ENCODE measurements at places on chromosomes 7 and 10.

DNA sequence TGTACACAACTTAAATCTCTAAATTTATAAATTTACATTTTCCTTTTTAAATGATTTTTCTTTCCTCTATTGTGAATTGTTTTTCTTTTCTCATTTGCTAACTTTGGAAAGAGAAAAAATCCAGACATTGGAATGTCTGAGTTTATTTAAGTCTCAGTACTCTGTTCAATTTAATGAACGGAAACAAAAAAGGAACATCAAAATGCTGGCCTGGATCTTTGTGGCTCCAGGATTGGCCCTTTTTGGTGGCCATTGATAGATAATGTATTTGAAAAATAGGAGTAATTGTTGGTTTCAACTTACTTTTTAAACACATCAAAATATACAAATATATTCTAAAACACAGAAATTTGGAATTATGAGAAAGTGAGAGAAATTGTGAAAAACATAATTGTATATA, 336.0 kb downstream of the SUGCT start:
- no peak for DNase-seq

GRCh38 chr10:29496341-29497162, 138.2 kb downstream of the SVIL start:
- peak; percentile 78 for DNase-seq

- no peak for DNase-seq
Measured at GRCh38 chr10:42850931-42851330, 68.3 kb downstream of the BMS1 start.

GRCh38 chr10:74754381-74754821, 72.0 kb upstream of the KAT6B start:
- DNase-seq = peak; percentile 57

- DNase-seq = no peak
Measured at GRCh38 chr7:35316549-35316948, 62.6 kb upstream of the TBX20 start.

- no peak for DNase-seq
Measured at GRCh38 chr10:64468219-64468618, 947.0 kb downstream of the REEP3 start.

DNA sequence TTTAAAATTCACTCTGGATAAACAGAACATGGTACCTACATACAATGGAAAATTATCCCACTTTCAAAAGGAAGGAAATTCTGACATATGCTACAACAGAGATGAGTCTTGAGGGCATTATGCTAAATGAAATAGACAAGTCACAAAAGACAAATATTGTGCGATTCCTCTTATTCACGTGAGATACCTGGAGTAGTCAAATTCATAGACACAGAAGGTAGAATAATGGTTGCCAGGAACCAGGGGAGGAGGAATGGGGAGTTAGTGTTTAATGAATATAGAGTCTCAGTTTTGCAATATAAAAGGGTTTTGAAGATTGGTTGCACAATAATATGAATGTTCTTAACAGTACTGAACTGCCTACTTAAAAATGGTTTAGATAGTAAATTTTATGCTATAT, 69.8 kb upstream of the WAC start:
- no peak for DNase-seq

DNA sequence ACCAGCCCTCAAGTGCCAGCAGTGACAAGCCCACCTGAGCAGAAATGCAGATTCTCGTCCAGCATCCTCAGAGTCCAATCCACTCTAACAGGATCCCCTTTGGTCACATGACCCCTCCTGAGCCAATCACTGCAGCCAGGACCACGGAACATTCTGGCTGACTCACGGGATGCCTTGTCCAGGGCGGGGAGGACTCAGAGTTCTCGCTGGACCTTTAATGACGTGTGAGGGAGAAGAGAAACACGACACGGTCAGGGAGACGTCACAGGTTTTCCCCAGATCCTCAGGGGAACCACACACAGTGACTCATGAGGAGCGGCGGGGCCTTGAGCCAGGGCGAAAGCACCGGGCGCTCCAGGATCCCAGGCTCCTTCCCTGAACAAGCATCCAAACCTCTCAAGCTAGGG, 155.7 kb downstream of the PTPRN2 start:
- DNase-seq = no peak

GRCh38 chr10:61904733-61905725, 3.5 kb downstream of the ARID5B start:
- DNase-seq = peak; percentile 58

DNA sequence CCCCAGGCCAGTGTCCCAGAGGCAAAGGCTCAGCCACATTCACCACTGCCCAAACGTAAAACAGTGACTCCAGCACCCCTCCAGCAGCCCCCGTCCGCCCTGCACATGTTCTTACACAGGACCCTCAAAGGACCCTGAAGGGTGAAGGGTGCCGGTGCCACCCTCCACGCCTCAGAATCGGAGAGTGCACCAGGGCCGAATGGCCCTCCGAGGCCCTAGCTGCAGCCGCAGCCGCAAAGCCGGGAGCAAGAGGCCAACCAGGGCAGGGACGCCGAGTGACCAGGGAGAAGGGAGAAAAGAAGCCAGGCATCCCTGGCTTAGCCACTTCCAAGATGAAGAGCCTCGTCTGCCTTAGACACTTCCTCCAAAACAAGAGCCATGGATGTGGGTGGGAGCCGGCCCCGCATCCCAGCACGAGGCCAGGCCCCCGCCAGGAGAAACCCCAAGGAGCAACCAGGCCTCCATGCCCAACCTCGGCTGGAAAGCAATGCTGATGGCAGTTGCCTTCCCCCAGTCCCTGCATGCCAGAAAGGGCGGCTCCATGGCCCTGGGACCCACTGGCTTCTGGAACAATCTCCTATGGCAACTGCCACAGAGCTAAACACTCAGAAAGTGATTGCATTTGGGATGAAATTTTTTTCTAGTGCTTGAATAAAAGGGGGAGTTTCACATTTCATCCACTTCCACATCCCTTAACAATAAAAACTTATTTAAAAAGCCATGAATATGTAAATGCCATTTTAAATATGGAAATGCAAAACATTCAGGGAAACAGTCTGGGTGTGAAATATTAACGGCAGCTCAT, 92.3 kb downstream of the MAD1L1 start:
- no peak for DNase-seq

- DNase-seq = no peak
Measured at GRCh38 chr10:86001521-86001920, 365.1 kb downstream of the GRID1 start.

- peak; percentile 85 for DNase-seq
Measured at GRCh38 chr7:2715341-2716231, 27.6 kb downstream of the AMZ1 start.

DNA sequence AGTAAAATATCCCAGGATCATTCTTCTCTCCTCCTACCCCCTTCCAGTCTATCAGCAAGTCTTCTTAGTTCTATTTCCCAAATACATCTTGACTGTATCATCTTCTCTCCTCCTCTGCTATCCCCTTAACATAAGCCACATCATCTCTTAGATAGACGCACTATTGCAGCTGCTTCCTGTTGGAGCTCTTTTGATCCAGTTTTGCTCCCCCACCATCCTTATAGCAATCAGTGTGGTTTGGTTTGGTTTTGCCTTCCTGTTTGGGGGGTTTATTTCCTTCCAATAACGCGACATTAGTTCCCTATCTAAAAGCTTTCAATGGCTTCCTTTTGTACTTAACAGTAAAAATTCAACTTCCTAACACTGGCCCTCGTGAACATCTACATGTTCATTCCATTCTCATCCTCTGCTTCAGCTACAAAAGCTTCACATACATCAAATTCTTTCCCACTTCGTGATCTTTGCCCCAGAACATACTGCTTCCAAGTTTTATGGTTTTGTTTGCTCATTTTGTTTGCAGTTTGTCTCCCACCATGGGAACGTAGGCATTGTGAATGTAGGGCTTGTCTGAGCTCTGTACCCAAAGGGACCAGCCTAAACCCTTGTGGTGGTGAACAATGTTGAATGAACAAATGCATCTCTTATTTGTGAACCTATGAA, 33.7 kb upstream of the PLXDC2 start:
- DNase-seq = no peak

GRCh38 chr7:16430133-16430532, 8.8 kb upstream of the CRPPA start:
- DNase-seq = no peak

DNA sequence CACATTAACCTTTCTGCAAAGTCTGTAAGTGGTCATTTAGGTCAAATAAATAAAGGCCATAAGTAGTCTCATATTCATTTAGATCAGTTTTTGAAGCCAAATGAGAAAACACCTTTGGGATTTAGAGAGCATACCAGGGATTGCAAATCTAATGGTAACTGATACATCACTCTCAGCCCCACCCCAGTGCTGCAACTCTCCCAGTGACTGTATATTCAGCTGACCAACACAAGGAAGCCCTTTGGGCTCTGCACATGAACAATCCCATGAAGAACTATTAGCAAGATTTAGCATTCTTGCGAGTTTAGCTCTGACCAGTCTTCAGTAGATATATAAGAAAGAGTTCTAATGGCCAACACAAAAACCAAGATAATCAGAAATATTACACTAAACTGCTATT, 252.3 kb downstream of the CSTF2T start:
- no peak for DNase-seq

- DNase-seq = no peak
Measured at GRCh38 chr7:87882151-87882937, 6.1 kb downstream of the DBF4 start.

- DNase-seq = no peak
Measured at GRCh38 chr7:36109013-36109627, 43.9 kb upstream of the EEPD1 start.

- DNase-seq = no peak
Measured at GRCh38 chr10:52466464-52466863, 152.4 kb downstream of the DKK1 start.

GRCh38 chr10:100522107-100522801, 2.6 kb upstream of the SEC31B start:
- DNase-seq = no peak

DNA sequence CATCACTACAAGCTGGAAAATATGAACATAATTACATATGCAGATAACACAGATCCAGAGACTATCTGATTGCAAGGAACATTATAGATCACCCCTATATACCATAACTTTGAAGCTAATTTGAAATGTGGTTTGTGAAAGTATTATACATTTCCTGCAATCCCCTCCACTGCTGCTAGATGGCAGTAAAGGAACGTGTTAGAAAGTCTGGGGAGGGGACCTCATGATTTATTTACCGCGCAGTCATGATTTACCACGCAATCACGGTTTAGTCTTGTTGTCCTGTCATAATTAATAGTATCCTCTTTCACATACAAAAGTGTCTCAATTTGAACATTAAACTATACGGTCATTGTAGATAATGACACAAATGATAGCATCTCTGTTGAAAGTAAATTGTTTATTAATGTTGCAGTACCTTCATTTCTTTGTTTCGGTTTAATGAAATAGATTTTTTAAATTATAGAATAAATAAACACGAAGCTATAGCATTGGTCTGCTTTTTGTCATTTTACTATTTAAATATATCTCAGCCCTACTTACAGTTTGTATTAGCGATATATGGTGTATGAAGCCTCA, 145.3 kb upstream of the PRSS1 start:
- peak; percentile 73 for DNase-seq

GRCh38 chr10:62885684-62886461, 69.7 kb upstream of the EGR2 start:
- DNase-seq = peak; percentile 66

GRCh38 chr10:27628621-27629020, 117.0 kb downstream of the MKX start:
- DNase-seq = no peak

GRCh38 chr10:117133273-117134055, 4.6 kb downstream of the VAX1 start:
- DNase-seq = no peak

DNA sequence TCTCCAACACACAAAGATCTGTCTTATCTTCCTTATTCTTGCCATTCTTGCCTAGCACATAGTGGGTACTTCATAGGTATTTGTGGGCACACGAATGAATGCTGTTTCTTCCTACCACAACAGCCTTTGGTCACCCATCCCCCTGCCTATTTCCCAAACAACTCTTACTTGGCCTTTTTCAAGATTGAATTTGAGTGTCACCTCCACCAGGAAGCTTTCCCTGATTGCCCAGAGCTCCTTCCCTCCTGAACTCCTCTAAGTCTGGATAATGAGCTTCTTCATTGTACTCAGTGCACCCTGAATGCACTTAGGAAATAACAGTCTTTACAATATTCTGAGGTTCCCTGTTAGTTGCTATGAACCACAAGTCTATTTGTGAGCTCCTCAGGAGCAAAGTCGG, 11.6 kb upstream of the PDZD8 start:
- no peak for DNase-seq
